Inflammatory macrophage treated with lipopolysaccharide for 1 hour (primary cell): ENCODE measurements at places on chromosomes 5 and 9.
A peak's percentile ranks its signal among the peaks of the same experiment; 100 is the strongest.

DNA sequence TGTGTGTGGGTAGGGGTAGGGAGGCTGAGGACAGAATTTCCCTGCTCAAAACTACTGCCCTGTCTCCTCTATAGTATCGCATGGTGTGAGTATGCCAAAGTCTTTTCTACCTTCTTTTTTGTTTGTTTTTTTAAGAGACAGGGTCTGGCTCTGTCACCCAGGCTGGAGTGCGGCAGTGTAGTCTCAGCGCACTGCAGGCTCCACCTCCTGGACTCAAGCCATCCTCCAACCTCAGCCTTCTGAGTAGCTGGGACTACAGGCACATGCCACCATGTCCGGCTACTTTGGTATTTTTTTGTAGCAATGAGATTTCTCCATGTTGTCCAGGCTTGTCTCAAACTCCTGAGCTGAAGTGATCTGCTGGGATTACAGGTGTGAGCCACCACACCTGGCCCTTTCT, 2.5 kb downstream of the SRP19 start:
- no peak for DNase-seq

DNA sequence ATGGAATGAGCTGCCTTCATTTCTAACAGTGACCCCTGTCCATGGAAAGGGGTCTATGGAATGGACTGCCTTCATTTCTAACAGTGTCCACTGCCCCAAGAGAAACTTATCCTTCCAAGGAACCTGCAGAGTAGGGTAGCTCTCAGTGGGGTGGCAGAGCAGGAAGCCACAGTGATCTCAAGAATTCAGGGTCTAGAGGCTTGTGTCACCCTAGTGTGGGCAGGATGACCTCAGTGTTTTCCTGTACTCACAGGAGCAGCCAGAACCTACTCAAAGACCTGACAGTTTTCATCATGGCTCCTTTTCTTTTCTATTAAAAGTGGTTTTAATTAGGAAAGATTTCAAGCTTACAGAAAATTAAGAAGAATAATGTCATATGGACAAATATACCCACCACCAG, 27.5 kb downstream of the SEC61B start:
- DNase-seq: peak; percentile 37

- no peak for DNase-seq
Observed at GRCh38 chr9:113785334-113785733, 90.8 kb upstream of the ZNF618 start.

DNA sequence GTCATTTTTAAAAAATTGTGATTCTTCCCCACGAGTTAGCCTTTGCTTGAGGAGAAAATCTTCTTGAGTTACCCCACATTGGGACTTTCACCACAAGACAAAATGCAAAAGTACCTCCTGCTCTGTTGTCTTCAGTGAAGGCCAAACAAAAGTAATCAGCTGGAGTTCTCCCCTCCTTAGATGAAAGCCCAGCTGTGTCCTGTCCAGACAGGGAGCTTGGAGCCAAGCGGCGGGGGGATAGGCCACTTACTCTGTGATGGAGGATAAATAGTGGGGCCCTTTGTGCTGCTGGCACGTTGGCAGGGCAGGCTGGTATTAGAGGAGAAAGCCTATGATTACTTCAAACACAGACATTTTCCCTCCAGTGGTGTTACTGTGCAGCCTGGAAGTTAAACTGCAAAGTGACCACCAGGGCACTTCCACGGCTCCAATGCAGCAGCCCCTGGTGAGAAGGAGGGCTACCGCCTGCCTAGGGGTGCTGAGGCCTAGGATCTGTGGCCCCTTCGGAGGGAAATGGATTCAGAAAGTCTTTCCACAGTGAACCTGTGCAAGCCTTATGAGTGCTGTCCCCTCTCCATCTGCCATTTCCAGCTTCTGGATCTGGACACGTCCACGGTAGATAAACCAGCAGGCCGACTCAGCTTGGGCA, 155.0 kb downstream of the TMEM167A start:
- DNase-seq: no peak

DNA sequence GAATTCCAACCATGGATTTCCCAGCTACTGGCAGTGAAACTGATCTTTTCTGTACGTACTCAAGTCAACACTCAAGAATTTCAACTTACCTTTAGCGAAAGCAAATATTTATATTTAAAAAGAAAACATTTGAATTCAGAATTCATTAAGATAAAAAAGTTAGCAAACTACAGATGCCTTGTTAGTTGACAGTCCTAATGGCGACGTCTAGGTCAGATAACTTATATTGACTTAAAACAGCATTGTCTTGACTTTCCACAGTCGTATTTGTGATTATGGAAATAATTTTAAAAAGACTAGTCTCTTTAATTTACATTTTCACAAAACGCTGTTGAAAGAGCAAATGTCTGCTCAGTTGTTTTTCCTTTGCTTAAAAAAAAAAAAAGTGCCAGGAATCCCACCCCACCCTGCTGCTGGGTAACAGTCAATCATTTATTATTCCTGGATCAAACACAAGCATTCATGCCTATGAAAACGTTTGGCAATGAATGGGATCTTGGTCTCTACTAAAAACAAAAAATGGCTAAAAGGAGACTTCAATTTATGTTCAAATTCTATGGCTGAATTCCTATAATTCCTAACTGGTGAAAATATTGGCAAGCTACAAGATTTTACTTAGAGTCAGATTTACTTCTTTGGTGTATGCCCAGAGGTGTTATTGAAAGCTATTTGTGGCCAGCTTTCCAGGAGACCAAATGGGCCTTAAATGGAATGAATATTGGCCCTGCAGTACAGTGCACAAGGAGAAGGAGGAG, 22.0 kb downstream of the OR2S2 start:
- no peak for DNase-seq

GRCh38 chr9:134597957-134598883, 43.4 kb upstream of the COL5A1 start:
- DNase-seq: no peak
